ENCODE measurements at places on chromosomes 5 and 9.

DNA sequence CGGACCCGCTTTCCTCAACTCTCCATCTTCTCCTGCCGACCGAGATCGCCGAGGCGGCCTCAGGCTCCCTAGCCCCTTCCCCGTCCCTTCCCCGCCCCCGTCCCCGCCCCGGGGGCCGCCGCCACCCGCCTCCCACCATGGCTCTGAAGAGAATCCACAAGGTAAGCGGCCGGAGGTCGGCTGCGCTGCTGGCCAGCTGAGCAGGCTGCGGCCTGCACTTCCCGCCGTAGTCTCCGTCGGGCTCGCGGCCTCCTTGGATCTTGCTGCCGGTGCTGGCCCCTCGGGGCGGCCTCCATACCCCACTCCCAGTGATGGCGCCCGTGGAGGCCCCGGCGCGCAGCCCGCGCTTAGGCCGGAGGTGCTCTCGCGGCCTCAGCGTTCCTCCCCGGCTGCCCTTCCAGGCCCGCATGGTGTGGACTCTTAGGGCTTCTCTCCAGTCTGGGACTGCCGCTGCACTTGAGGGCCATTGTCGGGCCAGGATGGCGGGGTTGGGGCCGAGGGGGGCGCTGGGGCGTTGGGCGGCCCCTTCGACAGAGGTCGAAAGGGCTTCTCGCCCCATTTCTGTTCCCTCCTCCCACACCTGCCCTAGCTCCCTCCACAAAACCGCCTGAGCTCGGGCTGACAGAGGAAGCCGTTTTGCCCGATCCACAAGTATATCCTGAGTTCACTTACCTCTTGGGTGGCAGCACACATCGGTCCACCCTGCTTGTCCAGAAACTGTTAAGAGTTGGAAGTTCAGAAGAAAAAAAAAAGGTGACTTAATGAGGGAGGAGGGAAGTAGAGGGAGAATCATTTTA, 714 bp downstream of the UBE2D2 start:
- peak; percentile 9 for DNase-seq

GRCh38 chr5:103475629-103476240, 86.9 kb downstream of the NUDT12 start:
- no peak for DNase-seq

DNA sequence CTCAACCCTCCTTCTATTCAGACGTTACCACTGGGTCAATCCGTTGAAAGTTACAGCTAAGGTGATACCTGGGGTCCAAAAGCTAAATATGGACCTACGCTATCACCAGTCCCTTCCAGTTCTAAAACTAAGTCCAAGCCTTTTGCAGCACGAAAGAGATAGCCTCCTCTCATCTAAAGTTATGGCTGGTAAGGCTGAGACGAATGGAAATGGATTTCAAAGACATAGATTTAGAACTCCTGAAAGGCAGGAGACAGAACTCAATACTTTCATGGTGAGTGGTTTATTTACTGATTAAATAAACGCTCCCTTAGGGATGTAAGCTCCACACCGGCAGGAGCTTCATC, 751 bp upstream of the RIC1 start:
- no peak for DNase-seq

DNA sequence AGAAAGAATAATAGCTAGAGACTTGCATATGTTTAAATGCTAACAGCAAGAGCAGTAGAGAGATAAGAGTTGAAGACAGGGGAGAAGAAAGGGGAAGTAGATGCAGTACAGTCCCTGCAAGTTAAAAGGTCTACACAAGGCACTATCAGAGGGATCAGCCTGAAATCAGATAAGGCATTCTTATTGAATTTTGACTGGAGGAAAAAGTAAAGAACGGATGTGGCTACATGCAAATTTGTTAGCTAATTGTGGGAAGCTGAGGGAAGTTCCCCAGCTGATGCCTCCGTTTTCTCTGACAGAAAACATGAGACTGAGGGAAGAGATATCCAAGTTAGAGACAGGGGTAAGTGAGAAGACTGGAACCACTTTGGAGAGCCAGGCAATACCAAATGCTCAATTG, 12.9 kb upstream of the RHOBTB3 start:
- DNase-seq: no peak

DNA sequence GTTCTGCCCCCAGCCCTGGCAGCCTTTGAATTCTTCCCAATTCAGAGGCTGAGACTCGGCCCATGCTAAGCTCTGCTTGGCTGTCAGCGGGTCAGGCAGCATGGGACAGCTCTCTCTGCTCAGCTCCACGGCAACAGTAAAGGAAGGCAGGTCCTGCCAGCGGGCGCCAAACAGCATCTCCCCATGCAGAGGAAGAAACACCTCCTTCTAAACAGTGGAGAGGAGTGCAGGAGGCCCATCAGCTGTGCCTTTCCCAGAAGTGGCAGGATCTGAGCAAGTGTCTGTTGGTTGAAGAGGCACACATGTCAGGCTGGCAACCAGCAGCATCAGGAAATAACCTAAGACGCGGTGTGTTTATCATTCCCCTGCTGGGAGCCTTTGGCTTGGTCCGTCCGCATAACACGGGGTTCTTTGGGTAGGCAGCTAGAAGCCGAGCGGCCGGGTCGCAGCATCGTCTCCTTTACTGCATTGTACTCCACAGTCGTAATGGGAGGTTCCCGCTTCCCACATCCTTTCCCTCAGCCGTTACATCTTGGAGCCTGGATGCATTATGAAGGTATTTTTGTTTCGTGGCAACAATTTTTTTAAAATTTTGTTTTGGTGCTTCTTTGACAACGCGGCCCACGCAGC, 42.7 kb upstream of the NCS1 start:
- no peak for DNase-seq

DNA sequence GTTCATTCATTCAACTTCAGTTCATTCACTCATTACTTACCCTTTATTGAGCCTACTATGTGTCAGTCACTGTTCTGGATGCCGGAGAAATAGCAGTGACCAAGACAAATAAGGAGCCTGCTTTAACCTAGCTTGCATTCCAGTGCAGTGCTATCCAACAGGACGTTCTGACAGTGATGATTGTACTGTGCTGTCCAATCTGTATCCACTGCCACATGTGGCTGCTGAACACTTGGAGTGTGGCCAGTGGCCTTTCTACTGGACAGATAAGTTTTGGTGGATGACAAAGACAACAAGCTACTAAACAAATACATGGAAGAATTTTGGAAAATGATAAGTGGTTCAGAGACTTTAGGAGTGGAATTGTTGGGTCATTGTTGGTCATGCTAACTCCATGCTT, 33.6 kb downstream of the SUB1 start:
- DNase-seq: no peak

DNA sequence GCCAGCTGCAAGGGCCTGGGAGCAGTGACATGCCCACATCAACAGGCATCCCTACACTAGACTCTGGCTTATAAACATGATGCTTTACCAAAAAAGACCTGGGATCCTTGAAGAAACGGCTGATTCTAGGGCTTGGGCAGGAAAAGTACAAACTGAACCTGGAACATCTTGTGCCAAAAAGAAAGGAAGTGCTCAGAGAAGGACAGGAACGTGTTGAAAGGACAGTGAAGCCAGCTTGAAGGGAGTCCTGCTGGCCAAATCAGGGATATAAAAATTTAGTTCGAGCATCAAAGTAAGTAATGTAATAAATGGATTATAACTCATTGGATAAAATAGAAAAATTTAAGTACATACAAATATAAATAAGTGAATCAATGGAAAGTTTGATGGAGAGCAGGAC, 58.1 kb downstream of the ALDH7A1 start:
- DNase-seq: no peak

DNA sequence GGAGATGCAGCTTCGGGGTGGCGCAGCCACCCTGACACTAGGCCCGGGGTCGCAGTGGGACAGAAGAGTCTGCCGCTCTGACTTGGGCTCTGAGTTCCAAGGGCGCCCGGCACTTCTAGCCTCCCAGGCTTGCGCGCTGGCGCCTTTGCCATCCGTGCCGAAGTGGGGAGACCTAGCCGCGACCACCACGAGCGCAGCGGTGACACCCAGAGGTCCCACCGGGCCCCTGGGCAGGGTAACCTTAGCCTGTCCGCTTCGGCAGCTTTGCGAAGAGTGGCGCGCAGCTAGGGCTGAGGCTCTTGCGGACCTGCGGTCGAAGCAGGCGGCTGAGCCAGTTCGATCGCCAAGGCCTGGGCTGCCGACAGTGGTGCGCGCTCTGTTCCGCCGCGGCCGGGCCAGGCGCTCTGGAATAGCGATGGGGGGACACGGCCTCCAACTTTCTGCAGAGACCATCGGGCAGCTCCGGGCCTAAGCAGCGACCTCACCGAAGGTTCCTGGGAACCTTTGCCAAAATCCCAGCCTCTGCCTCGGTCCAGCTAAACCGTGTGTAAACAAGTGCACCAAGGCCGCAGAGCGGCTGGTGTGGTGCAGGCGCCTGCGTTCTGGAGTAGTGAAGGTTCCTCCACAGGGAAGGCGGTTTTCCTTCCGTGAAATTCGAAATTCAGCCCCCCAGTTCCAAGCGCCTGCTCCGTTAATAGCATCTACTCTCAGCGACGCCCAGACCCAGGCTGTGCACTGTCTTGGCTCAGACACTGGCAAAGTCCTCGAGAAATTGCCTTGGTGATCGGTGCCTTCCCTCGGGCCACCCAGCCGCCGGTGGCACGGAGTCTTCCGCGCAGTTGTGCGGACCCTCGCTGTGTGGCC, 7.4 kb downstream of the TLX3 start:
- no peak for DNase-seq
